ENCODE measurements at places on chromosomes 6 and 20.

DNA sequence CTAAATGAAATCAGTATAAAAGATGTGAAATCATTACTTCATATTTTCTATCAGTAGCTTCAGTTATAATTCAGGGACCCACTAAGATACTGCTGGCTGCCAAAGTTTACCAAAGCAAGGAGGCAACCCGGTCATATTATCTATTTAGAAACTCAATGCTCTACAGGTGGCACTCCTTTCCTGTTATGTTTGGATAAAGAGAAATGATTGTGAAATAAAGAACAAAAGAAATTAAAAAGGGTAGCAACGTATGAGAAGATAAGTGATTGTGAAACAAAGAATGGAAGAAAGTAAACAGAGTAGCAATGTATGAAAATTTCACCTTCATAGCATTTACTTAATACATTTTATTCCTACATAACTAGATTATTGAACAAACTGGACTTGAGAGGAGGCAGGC, 45.2 kb downstream of the RSPH3 start:
- no peak for DNase-seq

DNA sequence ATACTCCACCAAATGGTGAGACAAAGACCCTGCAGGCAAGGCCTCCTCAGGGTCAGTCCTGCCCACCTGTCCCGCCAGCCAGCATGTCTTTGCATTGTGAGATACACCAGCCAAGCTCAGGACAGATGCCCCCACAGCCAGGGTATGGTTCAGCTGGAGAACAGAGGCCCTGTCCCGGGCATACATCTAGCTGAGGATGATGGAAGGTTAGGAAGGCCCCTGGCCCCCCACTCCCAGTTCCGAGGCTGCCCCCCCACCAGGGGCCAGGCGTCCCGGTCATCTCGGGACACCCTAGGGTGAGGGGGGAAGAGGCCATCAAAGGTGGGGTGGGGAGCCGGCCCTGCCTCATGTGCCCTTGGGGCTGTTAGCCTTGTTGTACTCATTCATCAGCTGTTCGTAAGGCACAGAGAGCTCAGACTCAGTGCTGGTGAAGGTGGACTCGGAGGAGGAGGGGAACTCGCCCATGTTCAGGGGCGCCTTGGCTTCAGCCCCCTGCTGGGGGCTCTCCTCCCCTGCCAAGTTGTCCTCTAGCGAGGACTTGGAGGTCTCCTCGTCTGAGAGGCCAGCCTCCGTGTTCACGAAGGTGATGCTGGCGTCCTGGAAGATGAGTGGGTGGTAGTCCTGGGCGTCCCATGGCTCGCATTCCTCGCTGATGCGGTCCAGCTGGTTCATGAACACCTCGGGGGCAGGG, 38.6 kb downstream of the KCNK5 start:
- no peak for DNase-seq

DNA sequence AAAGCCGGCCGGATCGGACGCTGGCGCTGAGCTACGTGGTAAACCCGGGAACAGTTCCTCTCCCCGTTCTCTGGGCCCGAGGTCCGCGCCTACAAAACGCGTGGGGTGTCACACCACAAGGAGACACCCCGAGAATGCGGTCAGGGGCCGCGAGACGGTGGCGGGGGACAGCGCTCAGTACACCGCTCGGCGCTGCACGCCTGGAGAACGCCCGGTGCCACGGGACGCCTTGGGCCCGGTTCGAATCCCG, 670 bp downstream of the NCOA5 start:
- DNase-seq: peak; percentile 68

GRCh38 chr6:142706210-142706609, 238.8 kb downstream of the HIVEP2 start:
- no peak for DNase-seq

DNA sequence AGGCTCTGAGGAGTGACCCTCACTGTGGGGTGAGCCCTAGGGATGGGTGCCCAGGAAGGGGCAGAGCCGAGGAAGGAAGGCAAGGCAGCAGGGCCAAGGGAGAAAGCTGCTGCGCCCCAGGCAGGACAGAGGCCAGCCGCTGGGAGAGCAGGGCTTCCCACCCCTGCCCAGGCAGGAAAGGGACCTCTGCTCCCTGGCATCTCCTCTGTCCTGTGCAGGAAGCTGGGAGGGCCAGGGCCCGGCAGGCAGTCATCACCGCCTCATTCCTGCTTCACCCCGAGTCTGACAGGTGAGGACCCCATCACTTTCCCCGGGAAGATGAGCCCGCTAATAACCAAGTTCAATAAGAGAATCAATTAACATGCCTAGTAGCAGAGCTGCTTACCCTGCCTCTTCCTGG, 81.3 kb downstream of the EDN3 start:
- no peak for DNase-seq

DNA sequence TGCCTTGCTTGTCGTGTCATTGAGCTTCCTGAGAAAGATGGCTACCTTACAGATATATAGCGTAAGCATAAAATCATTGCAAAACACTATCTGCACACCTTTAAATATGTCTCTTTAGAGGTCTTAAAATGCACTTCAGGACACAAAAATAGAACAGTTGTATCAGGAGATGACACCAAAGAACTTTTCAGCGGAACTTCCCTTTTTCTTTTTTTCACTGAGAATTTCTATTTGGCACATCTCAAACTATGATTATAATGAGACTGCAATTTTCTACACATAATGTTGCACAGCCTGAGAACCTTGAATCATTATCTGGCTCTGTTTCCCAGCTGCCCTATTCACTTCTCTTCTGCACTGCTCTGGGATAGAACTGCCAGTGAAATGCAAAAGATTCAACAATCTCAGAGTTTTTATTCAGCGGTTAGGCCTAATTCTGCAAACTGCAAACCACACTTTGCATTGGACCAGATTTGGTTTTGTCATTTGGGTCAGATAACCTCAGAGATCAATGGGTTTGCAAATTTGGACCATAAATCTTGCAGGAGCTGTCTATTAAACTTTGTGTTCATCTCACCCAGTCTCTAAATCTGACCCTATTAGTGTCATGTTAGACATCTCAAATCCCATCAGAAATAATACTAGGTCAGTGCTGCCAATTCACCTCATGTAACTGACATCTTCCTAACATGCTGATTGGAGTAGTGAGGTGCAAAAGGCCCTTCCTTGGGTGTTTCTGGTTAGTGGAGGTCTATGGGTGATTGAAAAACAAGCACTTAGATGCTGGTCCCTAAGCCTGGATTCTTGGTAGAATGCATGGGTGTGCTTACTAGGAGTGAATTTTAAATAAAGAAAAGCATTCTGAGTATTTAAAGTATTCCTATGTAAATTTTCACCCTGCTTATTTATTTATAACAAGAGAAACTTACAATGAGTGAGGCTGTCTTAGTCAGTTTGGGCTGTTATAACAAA, 382.7 kb downstream of the UTRN start:
- no peak for DNase-seq

GRCh38 chr20:62357187-62357667, 9.9 kb downstream of the LAMA5 start:
- no peak for DNase-seq

- DNase-seq: no peak
These were observed 12.5 kb downstream of the CD164 start for GRCh38 chr6:109369728-109370127.

Measured in activated CD8-positive, alpha-beta T cell treated with anti-CD3 and anti-CD28 coated beads for 36 hours (primary cell).